ENCODE measurements at places on chromosomes 3 and 15.

GRCh38 chr15:25799906-25800700 lies 63.0 kb downstream of the ATP10A start:
- H3K36me3 ChIP-seq, result no peaks in the 10 kb centered on the region
- no peak overlapping the region for H3K27ac ChIP-seq
- H3K4me3 ChIP-seq, result no peak overlapping the region

GRCh38 chr3:152054315-152054714 lies 180.9 kb downstream of the SUCNR1 start:
- peaks cover 11% of the 10 kb centered on the region for H3K4me1 ChIP-seq
- H3K27me3 ChIP-seq, result no peaks in the 10 kb centered on the region
- H3K36me3 ChIP-seq, result no peaks in the 10 kb centered on the region
- H3K4me3 ChIP-seq, result no peak overlapping the region
- no peak overlapping the region for H3K27ac ChIP-seq

DNA sequence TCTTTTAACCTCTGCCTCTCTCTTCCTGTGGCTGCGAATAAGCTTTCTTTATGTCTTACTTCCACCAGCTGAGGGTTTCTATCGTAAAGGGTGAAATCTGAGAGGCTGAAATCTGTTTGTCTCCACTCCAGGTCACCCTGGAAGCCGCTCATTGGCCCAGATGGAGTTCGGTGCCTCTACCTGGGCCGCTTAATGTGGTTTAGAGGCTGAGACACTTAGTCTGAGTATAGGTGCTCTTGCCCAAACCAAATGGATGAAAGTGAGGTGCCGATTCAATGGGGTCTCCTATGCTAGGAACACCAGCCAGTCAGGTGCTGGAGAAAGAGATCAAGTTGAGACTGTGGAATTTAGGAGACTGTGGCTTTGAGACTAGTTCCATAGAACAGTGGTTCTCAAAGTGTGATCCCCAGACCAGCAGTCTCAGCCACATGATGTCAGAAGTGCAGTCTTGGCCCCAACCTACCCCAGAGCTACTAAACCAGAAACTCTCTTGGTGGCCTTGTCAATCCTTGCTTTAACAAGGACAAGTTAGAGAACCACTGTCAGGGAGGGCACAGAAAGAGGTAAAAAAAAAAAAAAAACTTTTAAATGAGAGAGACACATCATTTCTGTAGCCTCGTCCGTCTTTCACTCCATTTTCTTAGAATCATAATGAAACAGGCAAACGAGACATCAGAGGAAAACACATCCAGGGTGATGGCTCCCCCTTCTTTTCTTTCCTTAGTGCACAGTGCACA lies 54.9 kb upstream of the CCR2 start:
- H3K27me3 ChIP-seq, result peaks cover 17% of the 10 kb centered on the region
- H3K4me3 ChIP-seq, result no peak overlapping the region
- no peak for DNase-seq
- no peaks in the 10 kb centered on the region for H3K36me3 ChIP-seq
- H3K4me1 ChIP-seq, result no peaks in the 10 kb centered on the region

GRCh38 chr15:34055868-34056595 lies 17.0 kb upstream of the AVEN start:
- H3K36me3 ChIP-seq, result no peaks in the 10 kb centered on the region
- H3K27me3 ChIP-seq, result peaks cover 2% of the 10 kb centered on the region
- peaks cover 8% of the 10 kb centered on the region for H3K4me1 ChIP-seq
- no peak for DNase-seq
- no peak overlapping the region for H3K4me3 ChIP-seq
- H3K27ac ChIP-seq, result peak overlapping the region; percentile 89

DNA sequence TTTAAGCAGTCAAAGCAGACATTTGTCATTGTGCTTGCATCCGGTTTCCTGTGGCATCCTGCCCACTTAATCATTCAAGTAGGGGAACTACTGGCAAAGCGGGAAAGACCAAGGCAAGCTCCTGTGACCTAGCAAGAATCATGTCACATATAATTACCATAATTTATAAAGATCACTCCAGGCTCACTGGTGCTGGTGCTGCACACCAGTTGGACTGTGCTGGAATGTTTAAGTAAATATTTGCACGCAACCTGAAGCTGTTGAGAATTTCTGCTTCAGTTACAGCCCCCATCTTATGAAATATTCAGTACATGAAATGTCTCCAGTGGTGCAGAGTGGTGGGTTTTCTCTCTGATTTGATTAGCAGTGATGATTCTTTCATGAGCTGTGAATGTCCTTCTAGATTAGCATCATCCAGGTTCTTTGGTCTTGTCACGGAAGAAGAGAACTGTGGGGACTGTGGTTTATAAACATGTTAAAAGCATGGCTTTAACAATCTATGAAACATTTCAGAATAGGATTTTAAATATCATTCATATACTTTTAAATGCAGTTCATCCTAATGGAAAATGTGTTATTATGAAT lies 621.3 kb upstream of the EPHA6 start:
- no peak overlapping the region for H3K4me3 ChIP-seq
- no peaks in the 10 kb centered on the region for H3K27me3 ChIP-seq
- no peak overlapping the region for H3K27ac ChIP-seq
- no peak for DNase-seq

- H3K27me3 ChIP-seq, result no peaks in the 10 kb centered on the region
- DNase-seq, result no peak
Observed at GRCh38 chr15:94856267-94856854, 625.0 kb downstream of the MCTP2 start.

DNA sequence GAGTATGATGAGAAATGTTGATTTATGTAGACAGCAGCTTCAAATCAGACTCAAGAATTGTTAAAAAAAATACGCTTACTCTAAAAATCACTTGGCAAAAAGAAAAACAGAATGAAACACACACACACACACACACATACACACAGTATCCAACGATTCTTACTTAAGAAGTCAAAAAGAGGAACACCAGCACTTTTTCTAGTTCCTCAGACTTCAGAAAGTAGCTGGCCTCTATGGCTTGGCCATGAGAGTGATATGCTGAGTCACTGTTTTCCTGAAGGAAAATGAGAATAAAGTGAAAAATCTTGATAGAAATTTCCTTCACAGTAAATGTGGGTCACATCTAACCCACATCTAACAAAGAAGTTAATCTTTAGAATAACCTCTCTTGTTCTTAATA lies 22.1 kb downstream of the CNTN3 start:
- no peaks in the 10 kb centered on the region for H3K27me3 ChIP-seq
- no peaks in the 10 kb centered on the region for H3K4me1 ChIP-seq
- no peak for DNase-seq
- H3K36me3 ChIP-seq, result no peaks in the 10 kb centered on the region
- no peak overlapping the region for H3K27ac ChIP-seq

DNA sequence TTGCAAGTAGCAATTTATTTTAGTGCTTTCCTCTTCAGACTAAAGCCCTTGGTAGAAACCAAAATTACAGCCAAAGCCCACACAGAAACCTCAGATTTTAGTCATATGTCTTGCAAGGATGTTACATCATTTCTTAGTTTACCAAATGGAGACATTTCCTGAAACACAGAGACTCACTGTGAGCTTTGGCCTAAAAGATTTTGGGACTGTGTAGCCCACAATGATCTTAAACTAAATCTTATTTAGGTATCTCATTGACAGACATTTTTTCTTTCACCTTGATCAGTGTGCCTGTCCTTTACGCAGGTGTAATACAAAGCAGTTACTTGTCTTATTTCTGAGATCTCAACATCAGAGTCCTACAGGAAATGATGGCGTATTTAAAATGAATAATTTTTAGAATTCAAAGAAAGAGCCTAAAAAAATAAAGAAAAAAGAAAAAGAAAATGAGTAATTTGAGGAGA lies 27.8 kb upstream of the AP4E1 start:
- peaks cover 20% of the 10 kb centered on the region for H3K4me1 ChIP-seq
- H3K4me3 ChIP-seq, result no peak overlapping the region
- H3K27ac ChIP-seq, result no peak overlapping the region
- DNase-seq, result no peak

DNA sequence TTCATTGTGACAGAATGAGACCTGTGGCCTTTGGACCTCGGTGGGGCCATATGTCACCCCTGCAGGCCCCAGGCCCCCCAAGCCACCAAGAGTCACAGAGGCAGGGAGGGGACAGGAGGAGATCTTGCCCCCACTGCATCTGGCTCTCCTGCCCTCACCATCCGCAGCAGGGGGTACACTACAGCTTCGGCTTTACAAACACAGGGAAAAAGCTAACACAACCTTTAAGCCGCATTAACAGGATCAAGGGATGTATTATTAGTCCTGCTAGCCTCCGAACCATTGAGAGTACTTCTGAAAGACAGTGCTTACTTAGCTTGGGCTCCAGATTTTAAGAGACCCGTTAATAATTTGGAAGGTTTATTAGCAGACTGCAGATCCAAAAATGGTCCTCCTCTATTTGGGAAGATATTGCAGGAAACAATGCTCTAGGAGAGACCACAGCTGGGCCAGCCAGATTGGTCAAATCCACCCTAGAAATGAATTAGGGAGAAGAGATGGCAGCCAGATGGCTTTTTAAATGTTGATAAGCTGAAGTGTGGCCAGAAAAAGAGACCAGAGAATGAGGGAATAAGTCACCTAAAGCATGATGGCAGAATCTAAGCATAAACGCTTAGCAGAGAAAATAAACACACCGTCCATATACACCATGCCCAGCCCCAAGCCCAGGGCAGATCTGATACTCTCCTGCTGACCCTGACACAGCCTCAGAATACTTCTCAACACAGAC lies 31.5 kb downstream of the SRGAP3 start:
- no peak for DNase-seq
- peaks cover 13% of the 10 kb centered on the region for H3K4me1 ChIP-seq
- H3K27ac ChIP-seq, result no peak overlapping the region
- H3K4me3 ChIP-seq, result no peak overlapping the region

- H3K4me1 ChIP-seq, result no peaks in the 10 kb centered on the region
- H3K27ac ChIP-seq, result no peak overlapping the region
- no peak overlapping the region for H3K4me3 ChIP-seq
- H3K27me3 ChIP-seq, result no peaks in the 10 kb centered on the region
- no peak for DNase-seq
Observed at GRCh38 chr3:118859950-118860349, 174.7 kb downstream of the IGSF11 start.

DNA sequence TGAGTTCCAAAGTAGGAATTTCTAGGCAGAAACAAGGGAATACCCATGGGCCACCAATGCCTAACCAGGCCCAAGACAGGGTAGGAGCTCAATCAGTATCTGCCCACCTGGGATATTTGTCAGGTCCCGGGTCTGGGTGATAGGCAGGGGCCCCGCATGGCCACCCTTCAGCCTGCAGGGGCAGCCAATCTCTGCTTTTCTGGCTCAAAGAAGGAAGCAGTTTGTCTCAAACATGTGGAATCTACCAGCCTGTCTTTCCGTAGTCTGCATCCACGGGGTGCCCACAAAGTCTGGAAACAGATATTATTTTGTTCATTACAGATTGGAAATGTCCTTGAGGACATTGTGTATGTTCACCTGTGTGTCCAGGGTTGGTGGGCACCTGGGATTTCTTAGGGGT lies 56.2 kb downstream of the CEMIP start:
- no peak overlapping the region for H3K27ac ChIP-seq
- H3K4me3 ChIP-seq, result no peak overlapping the region
- H3K4me1 ChIP-seq, result no peaks in the 10 kb centered on the region
- H3K36me3 ChIP-seq, result no peaks in the 10 kb centered on the region
- no peak for DNase-seq

DNA sequence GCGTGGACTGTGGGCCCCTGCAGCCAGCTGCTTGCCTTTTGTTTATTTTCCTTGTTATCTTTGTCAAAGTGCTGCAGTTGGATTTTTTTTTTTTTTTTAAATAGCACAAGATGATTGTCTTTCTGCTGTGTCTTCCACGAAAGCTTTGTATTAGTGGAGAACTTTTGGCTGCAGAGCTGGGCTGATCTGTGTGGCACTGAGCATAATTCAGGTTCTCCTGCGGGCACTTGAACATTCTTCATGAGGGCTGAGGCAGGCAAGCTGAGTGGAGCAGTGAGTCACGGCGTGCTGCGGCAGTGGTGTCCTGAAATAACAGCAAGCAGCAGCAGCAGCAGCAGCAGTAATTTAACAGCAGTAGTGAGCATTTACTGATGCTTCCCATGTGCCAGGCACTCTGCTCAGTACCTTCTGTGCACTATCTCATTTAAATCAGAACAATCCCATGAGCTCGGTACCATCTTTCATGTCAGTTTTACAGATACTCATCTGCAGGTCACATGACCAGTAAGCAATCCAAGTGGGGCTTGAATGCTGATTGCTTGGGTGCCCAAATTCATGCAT lies 45.8 kb downstream of the MITF start:
- no peaks in the 10 kb centered on the region for H3K27me3 ChIP-seq
- H3K27ac ChIP-seq, result peak overlapping the region; percentile 88
- peaks cover 50% of the 10 kb centered on the region for H3K4me1 ChIP-seq
- H3K36me3 ChIP-seq, result peaks cover 7% of the 10 kb centered on the region
- peak; percentile 39 for DNase-seq

- DNase-seq, result no peak
- no peak overlapping the region for H3K4me3 ChIP-seq
- peaks cover 11% of the 10 kb centered on the region for H3K4me1 ChIP-seq
- no peak overlapping the region for H3K27ac ChIP-seq
- no peaks in the 10 kb centered on the region for H3K27me3 ChIP-seq
- H3K36me3 ChIP-seq, result no peaks in the 10 kb centered on the region
Observed at GRCh38 chr3:124993466-124993865, 58.9 kb upstream of the MUC13 start.

DNA sequence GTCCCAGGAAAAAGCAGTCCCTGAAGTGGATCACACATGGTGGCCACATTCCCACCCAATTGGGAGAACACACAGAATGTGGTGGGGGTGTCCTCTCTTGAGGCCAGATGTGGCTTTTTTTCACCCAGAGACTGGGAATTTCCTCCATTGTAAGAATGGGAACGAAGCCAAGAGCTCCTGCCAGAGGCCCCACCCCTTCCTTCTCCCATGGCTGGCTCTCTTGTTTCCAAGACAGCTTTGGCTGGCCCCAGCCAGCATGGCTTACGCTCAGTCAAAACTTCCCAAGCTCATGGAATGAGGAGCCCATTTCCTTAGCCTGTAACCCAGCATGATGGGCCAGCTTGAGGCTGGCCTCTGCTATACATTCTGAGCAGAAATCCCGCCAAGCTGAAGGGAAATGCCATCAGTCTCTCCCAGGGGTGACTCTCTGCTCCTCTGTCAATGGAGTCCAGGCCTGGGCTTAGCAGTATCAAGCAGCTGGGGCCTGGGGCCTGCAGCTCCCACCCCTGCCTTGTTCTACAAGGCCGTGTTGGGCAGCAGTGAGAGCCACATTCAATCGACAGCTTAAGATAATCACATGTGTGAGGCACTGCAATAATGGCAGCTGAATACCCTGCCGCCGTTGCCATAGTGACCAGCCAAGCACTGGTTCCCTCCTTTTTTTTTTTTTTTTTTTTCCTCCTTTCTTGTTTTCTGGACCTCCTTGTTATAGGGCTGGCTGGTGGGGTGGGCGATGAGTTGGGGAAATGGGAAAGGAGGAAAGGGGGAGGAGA lies 142.4 kb downstream of the EPHB1 start:
- no peak overlapping the region for H3K4me3 ChIP-seq
- no peaks in the 10 kb centered on the region for H3K36me3 ChIP-seq
- peaks cover 33% of the 10 kb centered on the region for H3K27me3 ChIP-seq
- peaks cover 19% of the 10 kb centered on the region for H3K4me1 ChIP-seq
- no peak overlapping the region for H3K27ac ChIP-seq
